ENCODE measurements at places on chromosomes 13 and 19.

GRCh38 chr19:10499550-10500246 is 3.5 kb downstream of the KEAP1 start:
- no peak for DNase-seq

DNA sequence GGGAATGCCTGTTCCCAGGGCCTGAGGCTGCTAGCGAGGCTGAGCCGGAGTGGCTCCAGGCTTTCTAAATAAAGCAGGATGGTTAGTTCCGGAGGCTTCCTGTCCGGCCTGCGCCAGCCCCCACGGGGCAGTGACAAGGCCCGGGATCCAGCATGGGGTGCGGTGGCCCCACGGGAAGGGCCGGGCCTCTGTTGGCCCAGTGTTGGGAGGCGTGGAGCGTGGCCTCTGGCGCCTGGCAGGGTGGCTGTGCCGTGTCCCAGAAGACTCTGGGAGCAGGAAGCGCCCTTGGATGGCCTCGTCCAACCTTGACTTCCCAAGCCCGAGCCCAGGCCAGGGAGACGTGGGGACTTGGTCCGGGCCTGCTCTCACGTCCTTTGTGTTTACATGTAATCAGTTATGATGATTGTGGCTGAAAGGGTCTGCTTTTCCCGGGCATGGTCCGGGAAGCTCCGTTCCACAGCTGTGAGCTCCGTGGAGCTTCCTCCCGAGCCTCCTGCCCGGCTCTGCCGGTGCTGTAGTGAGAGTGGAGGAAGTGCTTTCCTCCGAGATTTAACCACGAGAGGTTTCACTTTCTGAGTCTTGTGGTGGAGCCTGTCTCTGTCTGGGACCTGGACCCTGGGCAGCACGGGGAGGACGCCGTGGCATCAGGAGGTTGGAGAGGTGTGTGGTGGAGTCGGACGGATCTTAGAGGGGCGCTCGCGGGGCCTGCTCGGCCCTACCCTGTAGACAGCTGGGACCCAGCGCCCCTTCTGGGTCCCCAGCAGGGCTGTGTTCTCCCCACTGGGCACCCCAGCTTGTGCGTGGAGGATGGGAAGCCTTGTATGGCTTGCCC is 4.6 kb downstream of the GNA11 start:
- DNase-seq: no peak

DNA sequence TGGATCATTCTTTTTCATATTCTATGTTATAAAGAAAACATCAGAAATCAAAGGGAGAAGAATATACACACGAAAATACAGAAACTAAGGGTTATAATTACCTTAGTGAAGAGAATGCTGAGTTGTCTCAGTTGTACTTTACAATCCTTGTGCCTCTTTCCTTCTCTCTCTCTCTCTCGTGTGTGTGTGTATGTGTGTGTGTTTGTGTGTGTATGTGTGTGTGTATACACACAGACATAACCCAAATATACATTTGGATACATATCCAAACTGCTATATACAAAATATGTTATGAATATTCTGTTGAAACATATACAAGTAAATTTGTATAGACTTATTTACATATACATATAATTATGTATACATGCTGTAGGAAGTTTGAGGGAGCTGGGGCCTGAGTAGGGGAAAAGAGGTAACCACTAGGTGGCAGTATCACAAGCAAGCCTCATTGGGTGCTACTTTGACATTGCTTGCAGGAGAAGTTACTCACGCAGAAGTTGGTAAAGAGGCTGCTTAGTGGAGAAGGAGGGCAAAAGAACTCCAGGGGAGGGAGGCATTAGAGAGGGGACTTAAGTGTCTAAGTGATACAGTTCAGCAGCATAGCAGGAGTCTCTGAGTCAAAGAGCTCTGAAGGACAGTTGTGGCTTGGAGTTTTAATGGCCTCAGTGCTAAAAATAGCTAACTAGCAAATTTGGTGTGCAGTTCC is 465.1 kb upstream of the PCDH20 start:
- no peak for DNase-seq

DNA sequence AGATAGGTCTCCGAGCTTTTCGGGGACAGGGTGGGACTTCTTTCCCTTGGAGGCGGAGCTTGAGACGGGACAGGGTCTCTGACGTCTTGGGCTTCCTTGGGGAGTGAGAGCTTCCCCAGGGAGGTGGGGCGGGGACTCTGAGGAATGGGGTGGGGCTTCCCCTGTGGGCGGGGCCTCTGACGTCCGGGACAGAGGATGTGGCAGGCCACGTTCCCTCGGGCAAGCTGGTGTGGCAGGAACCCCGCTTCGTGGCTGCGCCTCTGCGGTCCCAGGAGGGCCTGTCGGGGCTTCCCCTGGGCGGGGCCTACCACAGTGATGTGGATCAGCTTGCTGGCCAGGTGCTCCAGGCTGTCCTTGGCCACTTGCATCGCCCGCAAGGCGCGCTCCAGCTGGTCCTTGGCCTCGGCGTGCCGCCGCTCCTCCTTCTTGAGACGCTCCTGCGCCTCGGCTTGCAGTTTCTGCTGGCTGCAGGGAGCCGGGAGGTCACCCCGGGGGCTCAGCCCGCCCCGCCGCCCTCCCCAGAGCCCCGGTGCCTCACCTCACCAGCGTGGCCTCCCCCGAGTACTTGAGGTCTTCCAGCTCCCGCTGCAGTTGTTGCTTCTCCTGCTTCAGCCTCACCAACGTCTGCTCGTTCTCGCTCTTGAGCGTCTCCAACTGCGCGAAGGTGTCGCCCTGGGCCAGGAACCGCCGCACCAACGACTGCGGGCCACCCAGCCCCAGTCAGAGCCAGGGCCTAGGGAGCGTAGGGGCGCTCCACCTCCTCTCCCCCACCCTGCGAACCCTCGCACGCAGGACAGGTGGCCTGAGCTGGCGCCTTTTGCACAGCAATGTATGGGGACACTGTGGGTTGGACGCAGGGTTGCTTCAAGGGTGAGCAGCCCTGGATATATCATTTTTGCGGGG is 3.3 kb upstream of the RGL3 start:
- peak; percentile 85 for DNase-seq

GRCh38 chr13:51229731-51230130 is 7.5 kb downstream of the FAM124A start:
- DNase-seq: no peak

- peak; percentile 78 for DNase-seq
Observed at GRCh38 chr19:14073261-14073924, 807 bp downstream of the MISP3 start.

DNA sequence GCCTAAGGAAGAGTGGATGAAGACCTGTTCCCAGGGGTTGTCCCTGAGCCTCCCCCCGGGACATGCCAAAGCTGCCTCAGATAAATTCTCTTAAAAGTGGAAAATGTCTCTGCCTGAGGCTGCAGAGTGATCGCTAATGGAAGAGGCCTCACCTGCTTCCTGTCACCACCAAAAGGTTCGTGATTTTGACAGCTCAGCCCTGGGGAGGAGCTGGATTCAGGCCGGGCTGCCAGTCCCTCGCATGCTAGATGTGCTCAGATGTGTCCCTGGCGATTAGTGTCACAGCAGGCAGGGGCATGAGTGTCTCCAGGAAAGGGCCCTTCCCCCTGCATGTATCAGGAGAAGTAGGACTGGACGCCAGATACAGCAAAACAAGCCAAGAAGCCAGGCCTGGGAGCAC is 626.5 kb downstream of the UQCRFS1 start:
- DNase-seq: no peak

GRCh38 chr13:92177966-92178365 is 779.5 kb downstream of the GPC5 start:
- DNase-seq: no peak

DNA sequence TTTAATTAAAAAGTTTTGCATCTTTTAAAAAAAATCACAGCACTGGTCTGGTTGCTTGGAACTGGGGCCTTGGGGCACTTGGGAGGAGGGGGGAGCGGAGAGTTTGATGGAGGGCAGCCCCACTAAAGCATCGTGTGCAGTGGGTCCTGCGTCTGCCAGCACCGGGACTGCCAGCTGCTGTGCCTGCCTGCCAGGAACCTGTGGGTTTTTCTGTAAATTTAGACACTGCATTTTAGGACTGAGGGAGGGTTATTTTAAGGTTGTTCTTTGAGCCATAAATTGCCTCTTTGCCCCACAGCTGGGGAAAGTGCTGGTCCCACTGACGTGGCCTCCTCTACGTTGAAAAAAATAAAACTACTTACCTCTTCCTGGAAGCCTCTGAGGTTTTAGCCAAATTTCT is 2.9 kb downstream of the KLF2 start:
- DNase-seq: no peak

- DNase-seq: no peak
Observed at GRCh38 chr13:106099765-106100164, 435.7 kb downstream of the EFNB2 start.

DNA sequence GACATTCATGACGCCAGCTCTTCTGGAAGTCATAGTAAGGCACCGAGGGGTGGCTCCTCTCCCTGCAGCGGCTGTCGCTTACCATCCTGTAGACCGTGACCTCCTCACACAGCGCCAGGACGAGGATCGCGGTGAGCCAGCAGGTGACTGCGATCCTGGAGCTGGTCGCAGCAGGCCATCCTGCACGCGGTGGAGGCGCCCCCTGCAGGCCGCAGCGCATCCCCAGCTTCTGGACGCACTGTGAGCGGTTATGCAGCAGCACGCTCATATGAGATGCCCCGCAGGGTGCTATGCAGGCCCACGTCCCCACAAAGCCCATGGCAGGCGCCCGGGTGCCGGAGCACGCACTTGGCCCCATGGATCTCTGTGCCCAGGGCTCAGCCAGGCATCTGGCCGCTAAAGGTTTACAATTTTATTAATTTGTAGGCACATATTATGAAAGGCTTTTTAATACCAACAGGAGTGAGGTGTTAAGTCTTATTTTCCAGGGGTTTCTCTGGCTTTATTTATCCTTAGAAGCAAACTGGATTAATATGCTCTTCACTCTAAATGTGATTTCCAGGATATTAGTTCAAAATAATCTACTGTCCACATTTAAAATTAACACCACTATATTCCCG is 35.6 kb upstream of the PSPC1 start:
- DNase-seq: peak; percentile 42

DNA sequence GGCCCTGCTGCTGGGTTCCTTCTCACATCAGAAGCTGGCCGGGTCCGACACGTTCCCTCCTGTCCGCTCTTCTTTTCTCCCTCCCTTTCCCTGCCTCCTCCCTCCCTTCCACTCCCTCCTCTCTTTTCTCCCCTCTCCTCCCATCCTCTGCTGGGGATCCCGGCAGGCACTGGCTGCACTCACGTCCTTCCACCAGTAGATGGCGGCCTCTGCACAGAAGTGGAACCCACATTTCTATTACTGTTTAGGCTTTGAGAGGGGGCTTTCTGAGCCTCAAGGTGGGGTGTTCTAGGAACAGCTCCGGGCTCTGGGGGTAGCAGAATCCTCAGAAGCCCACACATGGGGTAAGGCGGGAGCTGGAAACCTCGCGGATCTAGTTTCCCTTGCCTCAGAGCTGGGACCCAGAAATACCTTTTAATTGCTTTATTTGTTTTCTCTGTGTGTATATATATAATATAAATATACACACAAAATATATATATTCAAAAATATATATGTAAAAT is 294.2 kb downstream of the ZNF536 start:
- peak; percentile 41 for DNase-seq

- no peak for DNase-seq
Observed at GRCh38 chr19:48556163-48556562, 4.2 kb downstream of the SULT2B1 start.

DNA sequence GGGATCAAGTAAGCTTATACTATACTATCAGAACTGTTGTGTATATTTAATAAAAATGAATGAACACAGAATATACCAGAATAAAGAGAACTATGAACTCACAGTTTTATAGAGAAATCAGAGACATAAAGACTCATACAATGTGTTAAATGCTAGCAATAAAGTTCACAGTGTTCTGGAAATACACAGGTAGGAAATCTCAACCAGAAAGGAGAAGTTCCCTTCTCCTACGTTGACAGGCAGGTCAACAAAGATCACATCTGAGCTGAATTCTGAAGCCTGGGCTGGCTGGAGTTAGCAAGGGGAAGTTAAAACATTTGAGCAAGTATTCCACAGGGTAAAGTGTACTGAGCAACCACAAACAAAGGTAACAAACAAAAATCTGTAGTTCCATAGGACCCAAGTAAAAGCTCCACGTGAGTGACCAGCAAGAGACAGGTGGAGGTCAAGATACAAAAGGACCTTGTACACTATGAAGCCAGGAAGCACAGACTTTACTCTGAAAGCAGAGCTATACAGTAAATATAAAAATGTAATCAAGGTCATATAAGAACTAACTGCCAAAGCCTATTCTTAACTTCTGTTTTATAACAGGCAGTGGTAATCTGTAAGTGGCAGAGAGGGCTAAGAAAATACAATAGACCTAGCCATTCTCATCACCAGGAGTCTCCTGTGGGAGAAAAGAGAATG is 13.0 kb downstream of the FBXL3 start:
- DNase-seq: no peak

- no peak for DNase-seq
Observed at GRCh38 chr19:812747-813218, 9.0 kb downstream of the PLPPR3 start.

- peak; percentile 24 for DNase-seq
Observed at GRCh38 chr13:60267498-60268202, 103.9 kb upstream of the DIAPH3 start.

DNA sequence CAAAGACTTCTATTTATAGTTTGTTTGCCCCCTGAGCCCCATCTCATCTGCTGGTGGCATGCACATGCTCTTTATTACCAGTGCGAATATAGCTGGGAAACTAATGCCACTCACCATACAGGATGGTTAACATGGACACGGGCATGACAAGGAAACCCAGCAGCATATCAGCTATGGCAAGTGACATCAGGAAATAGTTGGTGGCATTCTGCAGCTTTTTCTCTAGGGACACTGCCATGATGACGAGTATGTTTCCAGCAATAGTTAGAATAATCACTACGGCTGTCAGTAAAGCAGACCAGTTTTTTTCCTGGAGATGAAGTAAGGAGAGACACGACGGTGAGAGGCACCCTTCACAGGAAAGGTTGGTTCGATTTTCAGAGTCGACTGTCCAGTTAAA is 1.5 kb downstream of the HTR2A start:
- DNase-seq: no peak

GRCh38 chr13:112105244-112105681 is 38.3 kb downstream of the SOX1 start:
- no peak for DNase-seq

DNA sequence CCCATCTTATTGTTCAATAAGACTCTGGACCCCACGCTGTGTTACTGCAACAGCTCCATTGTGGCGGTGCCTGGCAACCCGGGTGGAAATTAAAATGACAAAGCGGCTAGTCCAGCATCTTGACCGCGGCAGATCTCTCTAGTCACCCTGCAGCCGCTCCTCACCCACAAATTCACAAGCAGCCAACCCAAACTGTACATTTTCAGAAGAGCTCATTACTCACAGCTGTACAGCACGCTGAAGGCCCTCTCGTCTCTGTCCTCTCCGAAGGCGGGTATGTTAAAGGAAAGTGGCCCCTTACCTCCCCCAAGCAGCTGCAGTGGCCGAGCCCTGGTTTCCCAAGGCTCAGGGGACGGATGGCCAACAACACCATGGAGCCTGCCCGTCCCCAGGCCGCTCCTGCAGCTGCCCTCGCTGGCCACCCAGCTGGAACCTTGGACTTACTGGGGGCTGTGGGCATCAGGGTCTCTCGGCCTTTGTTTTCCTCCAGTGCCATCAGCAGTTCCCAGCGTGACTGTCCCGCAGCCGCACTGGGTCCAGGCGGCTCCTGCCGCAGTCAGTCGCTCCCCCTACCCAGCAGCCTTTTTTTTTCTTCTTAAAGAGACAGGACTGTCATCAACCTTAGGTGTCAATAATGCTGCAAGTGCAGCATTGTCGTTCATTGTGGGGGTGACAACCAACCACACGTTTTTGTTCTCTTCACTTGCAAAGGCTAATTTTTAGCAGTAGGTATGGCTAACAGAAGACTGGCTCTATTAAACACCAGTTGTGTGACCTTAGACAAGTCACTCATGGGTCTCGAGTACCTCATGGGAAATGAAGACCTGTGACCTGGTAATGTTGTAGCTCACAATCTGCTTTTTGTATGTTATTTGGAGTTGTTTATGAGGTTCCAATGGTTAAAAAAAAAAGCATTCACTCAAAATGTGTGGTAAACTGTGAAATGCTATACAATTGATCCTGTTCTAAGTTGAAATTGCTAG is at the start of gene SACS:
TSS of gene SACS (minus strand) at position 532 of the 983 bp plus-strand sequence. CDS start 22,463 bp downstream, outside the sequence.
- no peak for DNase-seq

Data from activated CD4-positive, alpha-beta memory T cell treated with anti-CD3 and anti-CD28 coated beads, Interleukin-2, amount 10 ng/mL, durations not matched to agents 7 days and 5 days (primary cell).